CD4-positive, alpha-beta T cell treated with Interleukin-17A for 1 hour (primary cell): ENCODE measurements at places on chromosomes 7 and 10.

DNA sequence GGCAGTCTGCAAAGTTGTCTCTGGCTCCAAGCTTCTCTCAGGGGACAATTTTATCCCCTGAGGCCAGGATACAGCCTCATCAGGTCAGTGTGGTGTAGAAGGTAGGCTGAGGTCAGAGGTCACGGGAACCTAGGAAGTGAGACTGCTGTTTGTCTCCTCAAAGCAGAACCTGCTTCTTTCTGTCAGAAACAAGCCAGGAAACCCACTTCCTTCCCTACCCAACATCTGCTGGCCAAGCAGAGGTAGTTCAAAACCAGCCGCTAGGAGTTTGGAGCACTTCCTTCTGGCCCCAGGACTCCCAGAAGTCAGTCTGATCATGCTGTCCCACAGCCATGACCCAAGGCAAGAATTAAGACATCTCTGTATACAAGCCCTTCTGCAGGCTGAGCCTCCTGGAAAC, 12.2 kb downstream of the CLRN3 start:
- peak; percentile 15 for DNase-seq

DNA sequence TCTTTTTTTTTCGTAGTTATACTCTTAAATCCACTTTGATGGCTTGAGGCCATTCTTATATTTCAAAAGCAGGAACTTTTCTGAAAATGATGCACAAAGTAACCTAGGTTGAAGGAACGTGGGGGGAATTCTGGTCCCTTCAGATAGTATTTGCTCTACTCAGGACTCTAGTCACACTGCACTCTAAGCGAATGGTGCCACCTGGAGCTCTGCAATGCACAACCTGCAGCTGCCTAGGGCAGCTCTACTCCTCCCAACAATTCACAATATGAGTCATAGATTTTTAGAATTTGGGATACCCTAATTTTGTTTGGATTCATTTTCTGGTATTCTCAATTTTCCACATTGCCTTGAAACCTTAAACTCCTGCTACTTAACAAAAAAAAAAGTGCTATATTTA, 17.3 kb downstream of the SYPL1 start:
- no peak for DNase-seq

DNA sequence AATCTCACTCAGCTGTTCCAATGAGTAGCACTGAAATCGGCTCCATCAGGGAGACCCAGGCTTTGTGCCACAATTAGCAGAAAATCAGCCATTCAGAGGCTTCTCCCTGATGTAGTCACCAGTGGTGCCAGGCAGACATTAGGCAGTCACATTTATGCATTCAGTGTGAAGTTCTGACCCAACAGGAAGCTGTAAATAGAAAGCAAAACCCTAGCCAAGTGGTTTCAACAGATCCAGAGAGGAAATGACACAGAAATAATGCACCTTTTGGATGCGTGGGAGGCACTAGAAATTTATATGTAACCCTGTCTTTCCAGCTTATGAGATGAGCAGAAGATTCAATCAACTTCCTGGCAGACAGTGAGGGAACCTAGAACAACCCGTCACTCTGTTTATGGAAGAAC, 186.4 kb downstream of the PDE1C start:
- DNase-seq, result no peak

DNA sequence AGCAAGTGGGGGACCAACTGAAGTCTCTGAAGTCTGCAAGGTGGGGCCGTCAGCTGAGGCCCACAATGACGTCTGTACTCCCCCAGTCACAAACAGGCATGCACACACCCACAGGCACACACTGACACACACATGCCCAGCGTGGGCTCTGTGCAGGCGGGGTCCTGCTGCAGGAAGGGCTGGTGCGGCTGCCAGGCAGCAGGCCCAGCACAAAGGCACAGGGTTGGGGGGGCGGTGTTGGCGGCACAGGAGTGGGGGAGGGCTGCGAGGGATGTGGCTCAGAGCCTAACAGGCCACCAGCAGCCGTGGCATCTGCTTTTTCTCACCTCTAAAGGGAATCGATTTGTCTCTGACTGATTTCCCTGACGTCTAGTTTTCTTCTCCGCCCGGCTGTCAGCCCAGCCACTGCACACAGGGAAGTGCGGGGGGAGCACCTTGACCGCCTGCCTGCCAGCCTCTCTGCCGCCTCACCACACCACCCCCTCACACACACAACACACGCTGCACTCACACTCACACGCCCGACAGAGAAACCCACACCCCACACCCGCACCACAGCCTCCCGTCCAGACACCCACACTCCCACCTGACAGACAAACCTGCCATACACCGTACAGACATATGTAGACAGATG, 43.5 kb upstream of the ZMIZ1 start:
- peak; percentile 58 for DNase-seq

DNA sequence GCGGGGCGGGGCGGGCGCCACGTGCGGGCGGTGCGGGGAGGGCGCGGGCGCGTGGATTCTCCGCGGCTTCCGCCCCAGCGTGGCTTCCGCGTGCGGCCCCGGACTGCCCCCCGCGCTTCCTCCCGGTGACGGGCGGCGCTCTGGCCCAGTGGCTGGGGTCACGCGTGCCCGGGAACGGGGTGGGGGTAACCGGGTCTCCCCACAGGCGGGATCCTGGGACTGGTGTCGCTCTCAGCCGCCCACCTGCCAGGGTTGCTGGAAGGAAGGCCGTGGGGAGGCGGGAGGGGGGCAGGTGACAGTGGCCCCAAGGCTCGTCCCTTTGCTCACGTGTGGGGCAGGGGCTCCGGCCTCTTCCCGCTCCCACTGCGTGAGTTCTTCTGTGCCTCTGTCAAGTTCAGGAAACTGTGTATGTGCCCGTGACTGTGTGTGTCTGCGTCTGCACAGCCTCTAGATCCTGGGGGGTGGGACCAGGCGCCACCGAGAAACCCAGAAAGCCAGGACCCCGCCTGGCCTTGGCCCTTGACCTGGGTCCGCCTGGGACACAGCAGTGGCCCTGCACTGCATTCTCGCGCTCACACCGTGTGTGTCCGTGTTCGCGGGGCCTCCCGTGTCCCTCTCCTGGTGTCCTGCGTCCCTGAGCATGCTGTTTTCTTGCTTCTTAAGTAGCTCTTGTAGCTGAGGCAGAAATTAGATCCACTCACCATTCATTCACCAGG, 919 bp downstream of the MAFK start:
- peak; percentile 59 for DNase-seq

DNA sequence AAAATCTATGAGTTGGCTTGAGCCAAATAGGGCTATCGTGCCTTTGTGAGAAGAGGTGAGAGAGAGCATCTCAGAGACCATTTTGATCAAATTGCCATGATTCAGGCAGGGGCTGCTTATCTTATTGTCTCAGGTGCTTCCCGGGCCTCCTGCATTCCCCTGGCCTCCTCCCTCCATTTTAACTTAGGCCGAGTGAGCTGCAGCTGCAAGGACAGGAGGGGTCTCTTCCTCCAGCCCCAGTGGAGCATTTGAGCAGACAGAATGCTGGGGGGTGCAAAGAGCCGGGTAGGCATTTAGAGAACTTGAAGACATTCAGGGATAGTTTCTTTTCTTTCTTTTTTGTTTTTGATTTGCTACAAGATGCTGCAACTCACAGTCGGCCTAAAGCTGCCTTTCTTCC, 59.0 kb downstream of the BUB3 start:
- DNase-seq, result no peak

DNA sequence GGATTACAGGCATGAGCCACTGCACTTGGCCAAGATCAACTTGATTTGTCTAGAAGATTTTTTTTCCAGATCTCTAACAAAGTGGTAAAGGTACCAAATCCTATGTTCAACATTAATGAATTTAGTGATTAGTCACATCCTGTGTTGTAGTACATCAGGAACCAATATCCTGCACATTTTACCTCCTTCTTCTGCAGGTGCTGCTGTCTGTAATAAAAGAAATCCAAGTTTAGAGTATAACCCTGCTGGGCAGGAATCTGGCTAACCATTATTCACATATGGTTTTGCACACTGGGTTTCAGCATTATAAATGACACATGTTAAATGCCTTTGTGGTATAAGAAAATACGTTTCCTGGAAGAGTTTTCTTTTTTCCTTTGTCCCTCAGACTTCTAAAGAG, 10.8 kb downstream of the PARD3 start:
- no peak for DNase-seq

- DNase-seq, result no peak
These were observed 114.3 kb downstream of the GATA3 start for GRCh38 chr10:8168836-8169235.

GRCh38 chr10:125521721-125522680, 161.0 kb downstream of the TEX36 start:
- no peak for DNase-seq
